CD4-positive, alpha-beta T cell treated with Interleukin-17A for 4 hours (primary cell): ENCODE measurements at places on chromosomes 6 and 20.
A peak's percentile ranks its signal among the peaks of the same experiment; 100 is the strongest.

GRCh38 chr20:47727170-47727880 lies 58.0 kb downstream of the SULF2 start:
- DNase-seq, result peak; percentile 76

GRCh38 chr6:79630883-79631692 lies at the start of gene SH3BGRL2:
Gene SH3BGRL2 (plus strand): TSS chr6:79631329. CDS start chr6:79631462, 133 bp downstream.
- peak; percentile 52 for DNase-seq

DNA sequence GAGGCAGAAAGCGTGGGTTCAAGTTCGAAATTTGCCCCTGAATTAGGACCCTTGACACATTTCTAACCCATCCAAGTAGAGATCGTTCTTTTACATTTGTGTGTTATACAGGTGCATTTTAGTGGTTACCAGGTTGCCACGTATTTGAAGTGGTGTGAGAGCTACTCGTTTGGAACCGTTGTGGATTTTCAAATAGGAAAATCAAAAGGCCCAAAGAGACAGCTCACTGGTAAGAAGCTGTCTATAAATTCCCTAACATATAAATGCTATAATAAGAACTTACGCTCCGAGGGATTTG lies 1.6 kb upstream of the REV3L start:
- DNase-seq, result no peak

DNA sequence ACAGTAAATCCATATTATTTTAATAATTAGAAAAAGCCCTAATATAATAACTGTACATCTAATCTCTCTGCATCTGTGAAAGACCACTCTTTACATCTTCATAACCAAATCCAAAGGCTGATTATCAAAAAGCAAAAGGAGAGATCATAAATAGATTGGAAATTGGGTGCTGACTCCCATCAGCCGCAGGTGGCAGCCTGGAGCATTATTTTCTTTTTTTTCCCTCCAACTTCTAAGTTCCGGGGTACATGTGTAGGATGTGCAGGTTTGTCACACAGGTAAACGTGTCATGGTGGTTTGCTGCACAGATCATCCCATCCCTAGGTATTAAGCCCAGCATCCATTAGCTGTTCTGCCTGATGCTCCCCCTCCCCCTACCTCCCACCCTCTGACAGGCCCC lies 30.5 kb downstream of the LRP11 start:
- DNase-seq, result no peak

- DNase-seq, result no peak
Observed at GRCh38 chr6:147724454-147724853, 216.0 kb downstream of the SAMD5 start.

DNA sequence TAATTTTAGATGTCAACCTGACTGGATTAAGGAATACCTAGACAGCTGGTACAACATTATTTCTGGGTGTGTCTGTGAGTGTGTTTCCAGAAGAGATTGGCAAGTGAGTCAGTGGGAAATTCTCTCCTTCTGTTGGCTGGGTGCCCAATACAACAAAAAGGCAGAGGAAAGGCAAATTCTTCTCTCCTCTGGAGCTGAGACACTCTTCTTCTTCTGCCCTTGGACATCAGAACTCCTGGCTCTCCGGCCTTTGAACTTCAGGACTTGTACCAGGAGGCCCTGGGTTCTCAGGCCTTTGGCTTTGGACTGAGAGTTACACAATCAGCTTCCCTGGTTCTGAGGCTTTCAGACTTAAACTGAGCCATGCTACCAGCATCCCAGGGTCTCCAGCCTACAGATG lies 7.8 kb upstream of the BTN3A1 start:
- no peak for DNase-seq

DNA sequence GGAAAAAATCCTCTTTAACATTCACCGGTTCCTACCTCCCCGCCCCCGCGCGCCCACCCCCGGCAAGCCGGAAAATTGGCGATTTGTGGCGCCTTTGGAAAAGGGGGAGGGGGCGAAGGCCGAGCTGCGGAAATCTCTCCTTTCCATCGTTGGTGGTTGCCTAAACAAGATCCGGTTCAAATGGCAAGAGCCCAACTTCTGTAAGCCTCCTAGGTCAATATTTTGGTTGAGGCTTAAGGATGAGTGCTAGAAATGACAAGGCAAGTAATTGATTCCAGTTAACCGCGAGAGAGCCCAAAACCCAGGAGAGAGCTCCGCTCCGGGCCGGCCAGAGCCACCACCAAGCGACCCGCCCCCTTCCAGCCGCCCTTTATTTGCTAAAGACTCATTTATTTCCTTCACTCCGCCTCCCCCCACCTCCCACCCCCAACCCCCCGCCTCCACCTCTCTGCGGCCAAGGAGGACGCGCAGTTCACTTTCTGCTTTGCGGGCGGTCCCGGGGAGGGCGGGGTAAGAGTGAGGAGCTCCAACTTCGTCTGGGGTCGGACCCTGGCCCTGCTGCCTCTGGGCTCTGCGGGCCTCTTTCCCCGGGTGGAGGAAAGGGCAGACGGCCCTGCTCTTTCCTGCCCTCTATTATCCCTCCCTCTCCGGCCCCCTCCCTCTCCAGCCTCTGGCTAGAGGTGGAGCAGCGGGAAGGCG lies 838 bp upstream of the NKX2-2 start:
- DNase-seq, result no peak

DNA sequence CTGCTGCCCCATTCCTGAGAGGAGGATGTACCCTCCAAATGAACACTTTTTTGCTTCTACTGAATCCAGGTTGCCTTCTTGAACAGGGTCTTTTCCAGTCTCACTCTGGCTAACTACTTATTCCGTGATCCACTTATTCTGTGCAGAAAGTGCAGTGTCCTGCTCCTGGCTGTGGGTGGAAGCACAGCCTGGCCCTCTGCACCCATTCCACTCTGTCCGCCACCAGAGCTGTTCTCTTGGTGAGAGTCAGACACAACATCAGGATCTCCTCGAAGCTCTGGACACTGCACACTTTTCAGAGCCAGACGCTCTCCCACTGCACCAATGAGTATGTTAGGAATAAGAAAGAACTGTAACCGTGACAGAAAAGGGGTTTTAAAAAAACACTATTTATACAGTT lies 174.2 kb downstream of the MCHR2 start:
- no peak for DNase-seq

DNA sequence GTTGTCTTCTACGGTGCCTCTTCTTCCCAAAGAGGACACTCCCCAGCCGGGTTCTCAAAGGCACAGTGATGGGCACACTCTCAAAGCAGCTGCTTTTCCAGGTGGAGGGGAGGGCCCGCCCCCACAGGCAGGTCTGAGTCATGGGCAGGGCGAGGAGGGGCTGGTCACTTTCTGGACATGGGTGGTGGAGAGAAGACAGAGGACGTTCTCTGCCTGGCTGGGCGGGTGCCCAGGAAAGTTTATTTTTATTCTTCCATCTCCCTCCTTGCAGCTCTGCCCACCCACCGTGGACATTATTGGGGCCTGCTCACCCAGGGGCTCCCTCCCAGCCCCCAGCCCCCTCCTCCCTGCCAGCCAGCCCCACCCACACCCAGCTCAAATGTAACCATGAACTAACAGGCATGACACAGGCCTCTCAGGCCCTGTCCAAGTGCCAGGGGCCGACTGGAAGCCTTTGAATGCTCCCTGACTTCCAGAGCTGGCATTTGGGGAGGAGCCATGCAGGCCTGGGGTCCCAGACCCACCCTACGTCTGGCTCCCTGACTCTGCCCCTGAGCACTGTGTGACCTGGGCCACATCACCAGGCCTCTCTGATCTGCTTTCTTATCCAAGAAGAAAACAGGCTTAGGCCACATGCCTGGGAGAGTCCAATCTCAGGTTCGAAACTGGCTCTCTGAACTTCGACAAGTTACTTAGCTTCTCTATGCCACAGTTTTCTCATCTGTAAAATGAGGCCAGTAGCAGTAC lies 8.0 kb downstream of the TGM2 start:
- no peak for DNase-seq

- no peak for DNase-seq
Observed at GRCh38 chr6:15775741-15776140, 112.9 kb upstream of the DTNBP1 start.

- no peak for DNase-seq
Observed at GRCh38 chr20:44494266-44494665, 18.6 kb downstream of the TTPAL start.
